Hypothalamus (tissue), 51 donors: ENCODE measurements at places on chromosomes 3 and 15.

DNA sequence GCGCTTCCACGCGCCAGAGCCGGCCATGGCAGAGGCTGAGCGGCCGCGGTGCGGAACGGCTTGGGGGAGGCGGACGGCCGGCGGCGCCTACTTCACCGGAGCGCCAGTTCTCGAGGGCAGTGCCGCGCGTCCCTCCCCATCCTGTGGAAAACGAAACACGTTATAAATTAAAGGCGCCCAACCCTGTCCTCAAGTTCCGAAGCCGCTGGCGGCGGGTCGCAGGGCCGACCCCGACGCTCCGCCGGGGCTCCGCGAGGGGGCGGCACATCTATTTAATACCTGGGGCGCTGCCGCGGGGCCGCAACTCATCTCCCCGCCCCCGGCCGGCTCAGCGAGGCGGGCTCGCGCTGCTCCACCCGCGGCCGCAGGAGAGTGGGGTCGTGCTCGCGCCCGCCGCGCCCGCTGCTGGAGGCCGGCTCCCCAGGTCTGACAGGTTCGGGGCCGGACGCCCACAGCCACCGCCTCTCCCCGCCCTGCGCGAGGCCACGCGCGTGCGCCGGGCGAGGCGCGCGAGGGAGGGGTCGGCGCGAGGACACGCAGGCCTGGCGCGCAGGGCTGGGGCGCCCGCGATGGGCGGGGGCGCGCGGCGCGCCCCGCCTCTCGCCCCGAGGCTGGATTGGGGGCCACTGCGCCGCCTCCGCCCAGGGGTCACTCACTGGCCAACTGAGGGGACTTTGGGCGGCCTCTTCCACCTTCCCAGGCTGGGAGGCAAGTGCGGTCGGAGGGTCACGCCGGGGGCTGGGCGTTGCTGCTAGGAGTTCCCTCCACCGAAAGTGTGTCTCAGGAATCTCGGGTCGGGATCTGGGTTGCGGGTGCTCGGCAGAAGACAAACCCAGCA is at the start of gene SLC30A4:
Gene SLC30A4 (minus strand): TSS at position 428 of the 838 bp plus-strand sequence. CDS start 401 bp downstream, at position 27.
- DNase-seq = peak; percentile 78

DNA sequence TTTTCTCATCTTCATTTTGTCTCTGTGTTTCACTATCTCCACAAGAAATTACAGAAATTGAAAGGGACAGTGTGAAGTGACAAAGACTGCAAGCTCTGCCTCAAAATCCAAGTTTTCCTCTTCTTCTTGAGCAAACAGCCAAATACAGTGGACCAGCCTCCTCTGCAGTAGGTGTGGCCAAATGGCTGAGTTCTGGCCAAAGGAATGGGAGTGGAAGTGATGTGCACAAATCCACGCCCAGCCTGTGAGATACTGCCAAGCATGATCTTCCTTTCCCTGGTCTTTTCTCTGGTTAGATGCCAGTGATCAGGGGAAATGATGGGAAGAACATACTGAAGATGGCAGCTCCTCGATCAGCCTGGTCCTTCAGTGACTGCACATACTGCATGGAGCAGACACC is 111.0 kb upstream of the CPNE4 start:
- DNase-seq = no peak

DNA sequence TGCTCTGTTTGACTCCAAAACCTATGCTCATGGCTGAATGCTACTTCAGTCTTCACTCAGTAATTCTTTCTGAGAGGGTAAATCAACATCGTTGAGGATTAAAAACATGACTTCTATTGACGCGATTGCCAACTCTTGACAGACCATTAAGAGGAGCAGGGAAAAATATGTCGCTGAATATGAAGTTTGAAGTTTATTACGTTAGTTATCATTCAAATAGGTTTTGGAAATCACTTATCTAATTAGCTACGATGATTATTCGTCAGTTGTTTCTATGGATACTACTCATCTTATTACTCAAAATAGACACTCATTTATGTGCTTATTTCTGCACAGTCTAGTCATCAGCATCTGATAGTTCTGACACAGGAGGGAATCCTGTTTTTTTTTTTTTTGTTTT is 279.2 kb upstream of the TBL1XR1 start:
- no peak for DNase-seq

GRCh38 chr3:17234382-17234781 is 349.6 kb downstream of the PLCL2 start:
- DNase-seq = no peak

GRCh38 chr3:186464424-186465093 is 79.6 kb downstream of the CRYGS start:
- no peak for DNase-seq

DNA sequence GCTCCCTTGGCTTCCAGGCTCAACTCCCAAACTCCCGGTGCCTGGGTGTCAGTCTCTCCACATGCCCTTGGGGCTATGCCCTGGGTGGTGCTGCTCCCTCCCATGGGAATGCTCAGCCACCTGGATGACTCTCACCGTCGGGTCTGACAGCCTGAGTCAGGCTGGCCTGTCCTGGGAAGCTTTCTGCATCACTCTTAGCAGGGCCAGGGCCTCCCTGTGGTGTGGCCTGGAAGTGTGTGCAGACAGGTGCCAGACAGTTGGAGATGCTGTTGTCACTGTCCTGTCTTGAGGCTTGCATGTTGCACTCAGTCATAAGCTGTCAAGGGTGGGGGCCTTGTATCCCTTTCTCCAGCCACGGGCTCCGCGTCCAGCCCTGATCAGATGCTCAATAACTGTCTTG is 71.7 kb downstream of the GABRG3 start:
- no peak for DNase-seq

GRCh38 chr3:10935846-10936631 is 56.5 kb upstream of the SLC6A1 start:
- DNase-seq = no peak

DNA sequence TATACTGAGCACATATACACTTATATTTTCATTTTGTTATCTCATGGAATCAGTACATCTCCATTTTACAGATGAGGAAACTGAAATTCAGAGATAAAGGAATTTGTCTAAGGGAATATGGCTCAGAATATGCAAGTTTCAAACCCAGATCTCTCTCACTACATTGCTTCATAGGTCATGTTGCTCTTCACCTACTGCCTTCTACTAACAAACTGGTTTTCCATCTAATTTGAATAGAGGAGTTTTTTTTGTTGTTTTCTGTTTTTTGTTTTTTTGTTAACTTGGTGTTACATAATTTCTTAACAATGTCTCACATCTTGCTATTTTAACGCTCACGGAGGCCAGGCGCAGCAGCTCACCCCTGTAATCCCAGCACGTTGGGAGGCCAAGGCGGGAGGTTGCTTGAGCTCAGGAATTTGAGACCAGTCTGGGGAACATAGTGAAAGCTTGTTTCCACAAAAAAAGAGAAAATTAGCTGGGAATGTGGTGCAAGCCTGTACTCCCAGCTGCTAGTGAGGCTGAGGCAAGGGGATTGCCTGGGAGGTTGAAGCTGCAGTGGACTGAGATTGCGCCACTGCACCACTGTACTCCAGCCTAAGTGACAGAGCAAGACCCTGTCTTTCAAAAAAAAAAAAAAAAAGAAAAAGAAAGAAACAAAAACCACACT is 37.0 kb downstream of the FMN1 start:
- DNase-seq = no peak

GRCh38 chr3:13533885-13534301 is 15.0 kb upstream of the FBLN2 start:
- DNase-seq = no peak

GRCh38 chr3:129015388-129016105 is 14.4 kb downstream of the EFCC1 start:
- no peak for DNase-seq

DNA sequence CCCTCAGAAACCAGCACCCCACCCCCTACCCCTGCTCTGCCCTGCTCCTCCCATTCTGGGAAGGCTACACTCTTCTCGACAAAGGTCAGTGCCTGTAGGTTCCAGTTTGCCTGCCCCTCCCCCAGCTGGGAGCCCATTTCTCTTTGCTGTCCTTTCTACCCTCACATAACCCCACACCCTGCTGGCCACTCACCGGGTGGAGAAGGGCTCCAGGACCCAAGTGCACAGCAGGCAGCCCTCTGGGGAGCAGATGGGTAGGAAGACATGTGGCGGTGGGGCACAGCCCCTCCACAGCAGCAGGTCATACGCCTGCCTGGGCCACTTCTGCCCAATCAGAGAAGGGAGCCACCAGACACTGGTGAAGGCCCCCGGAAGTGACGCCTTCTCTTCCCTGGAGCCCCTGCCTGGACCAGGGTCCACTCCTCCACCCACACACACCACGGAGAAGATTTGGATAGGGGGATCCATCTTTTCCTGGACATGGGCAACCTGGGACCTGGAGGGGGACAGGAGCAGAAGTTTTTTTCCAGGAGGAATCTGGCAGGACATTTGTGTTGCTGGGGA is at the start of gene THPO:
Gene THPO (minus strand): TSS at position 326 of the 564 bp plus-strand sequence. CDS start 1,948 bp downstream, outside the sequence.
- DNase-seq = no peak

DNA sequence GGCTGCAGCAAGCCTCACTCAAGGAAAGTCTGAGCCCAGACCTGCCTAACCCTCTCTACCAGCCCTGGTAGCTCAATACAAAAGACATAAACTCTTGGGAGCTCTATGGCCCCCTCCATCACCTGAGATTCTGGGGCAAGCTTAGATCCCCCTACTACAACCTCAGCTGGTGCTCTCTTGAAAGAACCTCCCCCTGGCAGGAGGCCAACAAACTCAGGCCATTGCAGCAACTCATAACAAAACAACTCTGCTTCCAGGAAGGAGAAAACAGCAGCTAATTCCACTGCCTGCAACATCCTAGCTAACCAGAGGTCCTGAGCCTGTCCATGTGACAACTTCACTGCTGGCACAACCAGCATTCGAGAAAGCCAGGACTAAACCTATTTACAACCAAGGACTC is 169.2 kb downstream of the ROBO1 start:
- no peak for DNase-seq

DNA sequence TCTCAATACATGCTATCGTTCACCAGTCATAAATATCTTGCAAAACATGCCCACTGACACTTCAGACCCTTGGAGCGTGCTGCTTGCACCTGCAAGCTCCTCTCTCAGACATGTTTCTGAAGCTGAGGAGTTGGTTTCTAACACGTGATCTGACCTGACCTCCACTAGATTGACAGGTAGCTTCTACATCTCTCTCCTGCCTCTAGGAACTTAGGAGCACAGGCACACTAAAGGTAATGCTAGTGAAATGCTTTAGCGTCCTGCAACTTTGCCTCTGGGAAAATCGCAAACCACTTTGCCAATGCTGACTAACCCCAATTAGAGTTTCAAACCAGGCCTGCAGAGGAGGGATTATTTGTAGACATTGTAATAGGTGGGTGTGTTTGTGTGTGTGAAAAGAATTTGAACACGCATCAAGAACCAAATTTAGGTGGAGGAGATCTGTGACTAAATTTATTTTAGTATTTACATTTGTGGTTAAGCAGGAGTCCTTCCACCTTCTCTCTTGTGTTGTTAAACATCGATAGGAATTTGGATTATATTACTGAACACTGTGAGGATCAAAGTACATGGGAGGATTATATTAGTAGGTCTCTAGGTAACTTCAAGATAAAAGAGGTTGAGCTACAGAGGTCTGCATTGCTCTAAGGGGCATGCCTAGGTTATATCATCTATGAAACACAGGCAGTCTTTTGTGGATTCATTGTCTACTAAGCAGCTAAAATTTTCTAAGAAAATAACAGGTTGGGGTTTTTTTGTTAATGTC is 86.7 kb upstream of the ZBED2 start:
- no peak for DNase-seq

DNA sequence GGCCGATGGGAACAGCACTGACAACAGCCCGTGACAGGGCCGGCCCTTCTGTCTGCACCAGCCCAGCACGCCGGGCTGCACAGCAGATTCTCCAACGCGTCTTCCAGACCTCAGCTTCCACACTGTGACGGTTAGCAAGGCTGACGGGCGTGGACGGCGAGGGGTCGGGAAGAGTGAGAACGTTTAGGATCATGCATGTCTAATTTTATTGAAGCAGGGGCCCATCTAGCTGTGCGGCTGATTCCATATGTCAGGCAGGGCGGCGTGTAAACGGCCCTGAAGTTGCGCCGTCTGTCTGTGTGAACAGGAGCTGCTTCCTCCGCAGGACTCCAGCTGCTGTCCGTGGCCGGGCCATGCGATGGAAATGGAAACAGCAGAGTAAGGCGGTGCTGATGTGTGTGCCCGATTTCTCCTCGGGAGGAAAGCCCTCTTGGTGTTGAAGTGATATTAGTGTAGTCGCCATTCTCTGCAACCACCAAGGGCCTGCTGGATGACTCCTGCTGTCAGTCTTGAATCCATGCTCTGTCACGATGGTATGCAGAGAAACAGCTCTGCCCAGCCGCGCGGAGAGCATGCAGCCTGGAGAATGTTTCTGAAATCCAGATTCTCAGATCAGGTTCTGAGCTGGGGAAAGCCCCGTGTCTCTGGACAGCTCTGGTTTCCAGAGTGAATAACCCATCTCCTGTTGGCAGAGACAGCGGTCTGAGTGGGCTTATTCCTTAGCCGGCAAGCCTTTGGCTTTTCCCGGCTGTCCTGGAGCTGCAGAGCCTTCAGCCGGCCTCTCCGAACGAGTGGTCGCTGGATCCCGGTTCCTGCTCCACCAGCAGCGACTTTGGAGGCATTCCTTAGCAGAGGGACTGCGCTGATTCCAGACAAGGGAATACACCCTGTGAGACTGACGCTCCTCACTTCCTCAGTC is 158.1 kb upstream of the UBE3A start:
- no peak for DNase-seq

DNA sequence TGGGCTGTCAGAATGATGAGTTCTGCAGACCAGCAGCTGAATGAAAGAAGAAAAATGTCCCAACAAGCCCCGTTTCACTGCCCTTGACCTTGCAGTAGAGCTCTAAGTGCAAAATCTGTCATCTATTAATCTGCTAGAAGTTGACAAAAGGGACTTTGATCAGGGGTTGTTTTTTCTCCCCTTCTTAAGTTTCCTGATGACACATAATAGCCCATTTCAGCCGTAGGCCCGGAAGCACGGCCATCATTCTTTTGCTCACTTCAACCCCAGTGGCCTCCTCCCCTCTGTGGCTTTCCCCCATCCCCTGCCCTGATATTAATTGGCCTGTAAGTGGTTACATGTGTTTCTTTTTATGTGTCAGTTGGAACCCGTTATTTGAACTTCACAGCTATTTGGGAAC is 298.9 kb downstream of the RPLP1 start:
- DNase-seq = no peak

DNA sequence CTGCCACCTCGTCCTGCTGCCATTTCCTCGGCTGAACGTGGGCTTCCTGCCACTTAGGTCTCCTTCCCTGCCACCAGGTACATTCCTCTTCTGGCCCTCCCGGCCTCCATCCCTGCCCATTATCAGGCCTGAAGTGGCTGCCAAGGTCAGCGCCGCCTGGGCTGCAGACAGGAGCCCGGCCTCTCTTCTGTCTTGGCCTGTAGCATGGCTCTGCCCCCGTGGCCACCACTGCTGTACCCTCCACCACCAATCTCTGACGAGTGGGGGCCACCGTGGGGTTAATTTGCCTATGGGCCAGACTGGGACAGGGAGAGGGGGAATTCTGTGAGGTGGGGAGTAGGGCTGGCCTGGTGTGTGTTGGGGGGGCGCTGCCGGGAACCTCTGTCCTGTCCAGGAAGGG is 2.0 kb upstream of the BAHD1 start:
- no peak for DNase-seq

- no peak for DNase-seq
These were observed 35.8 kb upstream of the ATP13A3 start for GRCh38 chr3:194522579-194523046.

DNA sequence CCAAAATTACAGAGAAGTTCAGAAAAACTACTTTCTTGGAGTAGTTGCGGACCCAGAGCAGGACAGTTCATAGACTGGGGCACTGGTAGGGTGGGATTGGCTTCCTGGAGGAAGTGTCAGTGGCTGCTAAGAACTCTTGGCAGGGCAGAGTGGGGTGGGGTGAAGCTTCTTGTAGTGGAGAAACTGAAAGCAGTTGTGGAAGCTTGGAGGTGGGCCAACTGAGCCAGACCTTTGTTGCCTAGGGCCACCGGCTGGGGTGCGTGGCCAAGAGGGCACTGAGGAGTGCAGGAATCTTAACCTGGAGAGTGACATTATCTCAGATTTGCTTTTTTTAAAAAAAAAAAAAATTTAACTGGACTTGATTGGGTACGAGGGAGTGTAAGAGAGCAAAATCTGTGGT is 3.1 kb downstream of the KAT2B start:
- peak; percentile 28 for DNase-seq
